Immature natural killer cell (primary cell): ENCODE measurements at places on chromosomes 3 and 15.

GRCh38 chr3:193831495-193832455, 238.8 kb downstream of the OPA1 start:
- DNase-seq, result no peak

- no peak for DNase-seq
Measured at GRCh38 chr3:61638741-61639140, 77.4 kb downstream of the PTPRG start.

DNA sequence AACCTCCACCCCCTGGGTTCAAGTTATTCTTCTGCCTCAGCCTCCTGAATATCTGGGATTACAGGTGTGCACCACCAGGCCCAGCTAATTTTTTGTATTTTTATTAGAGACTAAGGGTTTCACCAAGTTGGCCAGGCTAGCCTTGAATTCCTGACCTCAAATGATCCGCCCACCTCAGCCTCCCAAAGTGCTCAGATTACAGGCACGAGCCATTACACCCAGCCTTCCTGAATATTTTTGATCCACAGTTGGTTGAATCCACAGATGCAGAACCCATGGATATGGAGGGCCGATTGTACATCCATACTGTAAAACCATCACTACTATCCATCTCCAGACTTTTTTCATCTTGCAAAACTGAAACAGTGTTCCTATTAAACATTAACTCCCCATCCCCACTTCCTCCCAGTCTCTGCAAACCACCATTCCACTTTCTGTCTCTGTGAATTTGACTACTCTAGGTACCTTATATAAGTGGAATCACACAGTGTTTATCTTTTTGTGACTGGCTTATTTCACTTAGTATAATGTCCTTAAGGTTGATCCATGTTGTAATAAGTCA, 8.2 kb upstream of the TMEM62 start:
- no peak for DNase-seq

DNA sequence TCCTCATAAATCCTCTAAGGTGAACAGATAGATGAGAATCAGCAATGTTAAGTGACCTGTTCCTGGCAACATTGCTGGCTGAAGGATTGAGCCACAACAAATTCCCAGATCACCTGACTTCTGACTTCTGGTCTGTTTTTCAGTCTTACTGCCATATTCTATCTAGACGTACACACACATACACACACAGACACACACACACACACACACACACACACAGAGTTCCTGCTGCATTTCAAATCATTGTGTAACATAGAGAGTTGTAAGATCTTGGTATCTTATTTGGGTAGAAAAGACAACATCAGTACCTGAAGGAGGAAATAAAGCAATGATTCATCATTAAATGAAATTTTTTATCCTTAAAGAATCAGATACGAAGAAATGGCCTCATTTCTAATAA, 342.6 kb downstream of the MFSD1 start:
- DNase-seq, result no peak

GRCh38 chr3:68728343-68728742, 204.0 kb downstream of the TAFA4 start:
- no peak for DNase-seq

DNA sequence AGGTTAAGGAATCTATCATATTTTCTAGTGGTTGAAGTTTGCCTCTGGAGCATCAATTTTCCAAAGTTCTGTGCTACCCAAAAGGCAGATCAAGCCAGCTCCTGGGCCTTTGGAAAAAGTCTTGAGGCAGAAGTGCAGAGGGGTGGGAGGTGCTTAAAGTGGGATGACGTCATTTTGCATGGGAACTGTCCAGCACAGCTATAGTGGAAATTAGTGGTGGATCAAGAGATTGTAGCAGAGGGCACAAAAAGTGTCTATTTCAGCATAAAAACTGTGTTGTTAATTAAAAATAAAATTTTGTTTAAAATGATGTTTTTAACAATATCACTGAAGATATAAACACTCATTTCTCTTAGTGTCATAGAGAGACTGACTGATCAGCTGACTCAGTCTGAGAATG, 221.9 kb downstream of the LRRN1 start:
- no peak for DNase-seq

DNA sequence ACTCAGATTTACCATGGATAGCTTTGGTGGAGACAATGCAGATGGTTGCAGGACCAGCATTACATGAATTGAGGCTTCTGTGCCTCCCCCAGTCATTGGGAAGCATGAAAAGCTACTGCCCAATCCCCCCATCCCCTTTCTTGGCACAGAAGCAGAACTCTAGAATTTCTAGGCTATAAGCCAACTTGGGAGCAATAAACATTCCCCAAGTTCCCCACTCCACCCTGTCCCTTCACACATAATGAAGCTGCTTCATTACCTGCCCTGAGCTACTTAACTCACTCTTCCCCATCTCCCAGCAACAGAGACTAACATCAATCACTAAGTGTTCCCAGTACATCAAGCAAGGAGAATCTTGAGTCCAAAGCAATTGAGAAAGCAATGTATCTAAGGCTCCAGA, 164.5 kb downstream of the RORA start:
- DNase-seq, result no peak

DNA sequence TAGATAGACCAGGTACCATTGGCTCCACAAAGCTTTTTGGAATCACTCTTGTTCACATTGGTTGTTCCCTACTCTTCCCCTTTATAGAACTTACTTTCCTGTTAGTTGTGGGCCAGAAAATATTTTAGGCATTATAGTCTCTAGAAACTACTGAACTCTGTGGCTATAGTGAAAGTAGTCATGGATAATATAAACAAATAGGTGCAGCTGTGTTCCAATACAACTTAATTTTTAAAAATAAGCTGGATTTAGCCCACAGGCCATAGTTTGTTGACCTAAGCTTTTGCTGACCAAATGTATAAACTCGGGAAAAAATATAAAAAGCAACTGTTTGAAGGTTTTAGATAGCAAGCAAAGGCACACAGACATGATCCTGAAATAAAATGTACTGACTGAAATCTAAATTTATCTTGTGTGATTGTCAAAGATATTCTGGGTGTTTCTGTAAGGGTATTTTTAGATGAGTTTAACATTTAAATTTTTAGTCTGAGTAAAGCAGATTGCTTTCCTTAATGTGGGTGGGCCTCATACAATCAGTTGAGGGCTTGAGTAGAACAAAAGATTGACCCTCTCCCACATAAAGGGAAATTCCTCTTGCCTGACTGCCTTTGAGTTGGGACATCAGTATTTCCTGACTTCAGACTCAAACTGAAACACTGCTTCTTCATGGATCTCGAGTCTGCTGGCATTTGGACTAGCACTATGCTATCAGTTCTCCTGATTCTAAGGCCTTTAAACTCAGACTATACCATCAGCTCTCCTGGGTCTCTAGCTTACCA, 13.2 kb downstream of the IQCB1 start:
- DNase-seq, result no peak

GRCh38 chr15:46622851-46623250, 988.0 kb downstream of the SQOR start:
- no peak for DNase-seq

DNA sequence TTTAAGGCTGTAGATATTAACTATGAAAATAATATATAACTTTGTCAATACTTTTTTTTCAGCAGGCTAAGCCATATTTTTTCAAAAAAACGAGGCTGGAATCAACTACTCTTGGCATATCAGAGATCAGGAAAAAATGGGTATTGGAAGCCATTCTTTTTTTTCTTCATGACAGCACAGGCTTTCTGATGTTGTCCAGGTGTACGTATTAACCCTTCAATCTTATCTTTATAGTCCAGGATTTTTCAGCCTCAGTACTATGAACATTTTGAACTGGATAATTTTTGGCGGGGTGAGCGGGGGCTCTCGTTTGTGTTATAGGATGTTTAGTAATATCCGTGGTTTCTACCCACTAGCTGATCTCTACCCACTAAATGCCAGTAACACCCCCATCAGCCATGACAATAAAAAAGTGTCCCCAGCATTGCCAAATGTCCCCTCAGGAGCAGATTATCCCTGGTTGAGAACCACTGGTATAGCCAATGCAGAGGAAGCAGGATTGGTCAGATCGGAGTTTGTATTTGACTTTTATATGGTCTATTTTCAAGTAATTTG, 52.0 kb downstream of the PLCL2 start:
- no peak for DNase-seq

GRCh38 chr15:78950902-78951840, 6.3 kb upstream of the CTSH start:
- no peak for DNase-seq

DNA sequence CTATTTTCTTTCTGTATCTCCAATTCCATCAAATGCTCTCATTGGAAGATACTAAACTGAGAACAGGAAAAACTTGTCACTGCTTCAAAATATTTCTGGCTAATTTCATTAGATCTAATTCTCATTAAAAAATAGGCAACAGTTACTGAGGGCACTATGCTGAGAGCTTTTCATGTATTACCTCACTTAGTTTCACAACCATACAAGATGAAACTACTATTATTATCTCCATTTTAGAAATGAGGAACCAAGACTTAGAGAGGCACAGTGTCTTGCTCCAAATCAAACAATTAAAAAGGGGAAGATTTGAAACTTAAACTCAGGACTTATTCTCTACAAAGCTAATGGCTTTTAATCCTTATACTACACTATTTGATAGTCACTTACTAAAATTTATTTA, 7.2 kb upstream of the OTOL1 start:
- no peak for DNase-seq
